ENCODE measurements at places on chromosomes 4 and X.

- H3K27ac ChIP-seq, result no peak overlapping the region
- no peaks in the 10 kb centered on the region for H3K27me3 ChIP-seq
- H3K4me1 ChIP-seq, result no peaks in the 10 kb centered on the region
- no peak overlapping the region for H3K4me3 ChIP-seq
- no peaks in the 10 kb centered on the region for H3K36me3 ChIP-seq
- no peak for DNase-seq
Measured at GRCh38 chr4:28386776-28387175, 1526.1 kb downstream of the STIM2 start.

DNA sequence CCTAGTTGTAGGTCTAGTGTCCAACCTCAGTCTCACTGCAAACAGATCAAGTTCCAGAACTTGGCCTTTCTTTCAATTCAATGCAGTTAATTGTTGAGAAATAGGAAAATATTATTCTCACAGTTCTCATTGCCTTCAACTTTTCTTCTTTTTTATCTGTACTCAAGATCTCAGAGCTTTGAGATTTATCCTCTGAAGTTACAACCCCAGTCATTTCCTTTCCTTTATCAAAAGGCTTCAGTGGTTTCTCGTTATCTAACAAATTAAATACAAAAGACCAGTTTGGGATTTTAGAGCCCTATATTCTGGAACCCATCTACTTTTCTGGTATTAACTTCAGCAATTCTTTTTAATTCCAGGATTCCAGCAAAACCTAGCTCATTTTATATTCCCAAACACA lies 130.2 kb downstream of the TMA16 start:
- H3K27me3 ChIP-seq, result no peaks in the 10 kb centered on the region
- H3K27ac ChIP-seq, result no peak overlapping the region
- H3K36me3 ChIP-seq, result no peaks in the 10 kb centered on the region
- H3K4me3 ChIP-seq, result no peak overlapping the region

DNA sequence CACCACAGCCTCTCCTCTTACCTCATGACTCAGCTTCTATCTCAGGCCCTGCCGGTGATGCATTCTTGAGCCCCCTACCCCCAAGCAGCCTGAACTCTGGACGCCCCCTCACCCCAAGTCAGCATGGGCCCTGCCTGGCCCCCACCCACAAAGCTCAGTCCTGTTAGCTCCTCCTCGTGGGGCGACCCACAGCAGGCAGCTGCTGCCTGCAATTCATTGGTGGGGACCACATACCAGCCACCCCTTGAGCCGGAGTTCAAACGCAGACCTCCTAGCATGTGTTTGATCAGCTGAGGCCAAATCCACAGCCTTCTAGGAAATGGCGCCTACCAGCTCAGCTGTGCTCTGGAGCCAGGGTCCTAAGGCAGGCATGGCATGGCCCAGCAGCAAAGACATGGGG lies 111.8 kb downstream of the EFNB1 start:
- no peaks in the 10 kb centered on the region for H3K36me3 ChIP-seq
- no peak for DNase-seq
- H3K27ac ChIP-seq, result no peak overlapping the region
- H3K4me1 ChIP-seq, result peaks cover 11% of the 10 kb centered on the region
- H3K27me3 ChIP-seq, result no peaks in the 10 kb centered on the region
- H3K4me3 ChIP-seq, result no peak overlapping the region

DNA sequence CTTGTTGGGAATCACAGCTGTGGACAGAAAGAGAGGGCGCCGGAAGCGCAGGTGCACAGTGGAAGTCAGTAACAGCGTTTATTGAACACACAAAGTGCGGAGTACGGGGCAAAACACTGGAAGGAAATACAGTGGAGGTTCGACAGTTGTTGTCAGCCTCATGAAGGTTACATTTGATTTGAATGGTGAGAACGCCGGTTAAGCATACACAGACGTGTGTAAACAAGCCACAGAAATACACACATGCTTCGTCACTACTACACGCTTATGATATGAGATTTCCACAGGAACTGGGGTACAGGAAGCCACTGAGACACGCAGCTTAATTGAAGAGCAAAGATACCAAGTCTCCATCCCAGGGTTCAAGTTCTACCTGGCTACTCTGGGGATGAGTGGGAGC lies 12.0 kb downstream of the CCKAR start:
- H3K4me1 ChIP-seq, result no peaks in the 10 kb centered on the region
- no peak overlapping the region for H3K4me3 ChIP-seq
- H3K36me3 ChIP-seq, result no peaks in the 10 kb centered on the region
- DNase-seq, result no peak
- no peak overlapping the region for H3K27ac ChIP-seq

DNA sequence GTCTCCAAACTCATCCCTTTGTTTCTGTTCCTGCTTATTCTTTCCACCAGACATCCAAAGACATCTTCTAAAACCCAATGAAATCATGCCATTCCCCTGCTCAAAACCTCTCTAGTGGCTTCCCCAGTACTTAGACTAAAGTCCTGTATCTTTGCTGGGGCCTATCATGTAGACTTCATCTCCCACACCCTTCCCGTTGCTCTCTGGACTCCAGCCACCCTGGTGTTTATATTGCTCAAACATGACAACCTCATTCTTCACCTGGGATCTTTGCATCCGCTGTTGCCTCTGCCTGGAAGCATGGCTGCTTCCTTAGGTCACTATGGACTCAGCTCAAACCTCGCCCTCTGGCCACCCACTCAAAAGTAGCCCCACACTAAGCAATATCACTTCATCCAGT lies 23.7 kb downstream of the TBC1D1 start:
- no peaks in the 10 kb centered on the region for H3K4me1 ChIP-seq
- no peak for DNase-seq
- H3K36me3 ChIP-seq, result no peaks in the 10 kb centered on the region
- H3K27ac ChIP-seq, result no peak overlapping the region
- no peaks in the 10 kb centered on the region for H3K27me3 ChIP-seq

DNA sequence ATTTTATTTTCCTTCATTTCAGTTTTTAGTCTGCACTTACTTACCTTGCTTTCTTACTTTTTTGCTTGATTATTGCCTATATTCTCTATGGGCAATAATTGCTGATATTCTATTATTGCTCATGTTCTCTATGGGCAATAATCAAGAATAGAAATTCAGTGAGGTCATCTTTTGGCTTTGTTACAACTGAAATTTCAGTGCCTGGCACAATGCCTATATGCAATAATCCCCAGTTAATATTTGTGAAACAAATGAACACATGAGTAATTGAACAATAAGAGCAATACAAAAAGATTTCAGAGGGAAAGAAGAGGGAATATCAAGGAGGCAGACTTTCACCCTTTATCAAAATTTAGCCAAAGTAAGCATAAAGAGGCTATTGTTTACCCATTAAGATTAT lies 48.6 kb upstream of the ARSJ start:
- H3K27me3 ChIP-seq, result no peaks in the 10 kb centered on the region
- no peak overlapping the region for H3K27ac ChIP-seq
- H3K4me3 ChIP-seq, result no peak overlapping the region
- no peaks in the 10 kb centered on the region for H3K36me3 ChIP-seq

- H3K4me1 ChIP-seq, result no peaks in the 10 kb centered on the region
- H3K4me3 ChIP-seq, result no peak overlapping the region
- DNase-seq, result no peak
- no peaks in the 10 kb centered on the region for H3K36me3 ChIP-seq
Measured at GRCh38 chr4:4792466-4792865, 67.0 kb upstream of the MSX1 start.

- DNase-seq, result no peak
- no peak overlapping the region for H3K4me3 ChIP-seq
- H3K4me1 ChIP-seq, result no peaks in the 10 kb centered on the region
- H3K36me3 ChIP-seq, result no peaks in the 10 kb centered on the region
- no peak overlapping the region for H3K27ac ChIP-seq
Measured at GRCh38 chr4:8849266-8850073, 22.2 kb downstream of the HMX1 start.

DNA sequence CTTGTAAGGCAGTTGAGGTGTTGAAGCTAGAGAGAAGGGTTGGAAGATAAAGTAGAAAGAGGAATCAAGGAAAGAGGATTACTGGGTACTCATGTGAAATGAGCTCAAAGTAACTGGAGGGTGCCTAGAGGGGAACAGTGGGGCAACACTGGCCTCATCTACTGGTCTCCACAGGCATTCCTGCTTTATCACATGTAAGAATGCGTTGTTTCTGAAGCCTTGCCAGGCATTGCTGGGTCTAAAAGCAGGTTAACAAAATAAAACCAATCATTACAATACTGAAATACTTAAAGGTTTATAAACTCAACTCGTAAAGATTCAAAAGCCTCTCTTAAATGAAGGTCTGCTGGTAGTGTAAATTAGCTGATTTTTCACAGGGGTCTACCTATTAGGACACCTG lies 96.0 kb downstream of the FANCB start:
- DNase-seq, result no peak
- H3K36me3 ChIP-seq, result no peaks in the 10 kb centered on the region
- H3K4me3 ChIP-seq, result no peak overlapping the region

- no peaks in the 10 kb centered on the region for H3K4me1 ChIP-seq
- H3K27ac ChIP-seq, result no peak overlapping the region
- no peak overlapping the region for H3K4me3 ChIP-seq
Measured at GRCh38 chr4:89009761-89010369, 47.1 kb downstream of the FAM13A start.

DNA sequence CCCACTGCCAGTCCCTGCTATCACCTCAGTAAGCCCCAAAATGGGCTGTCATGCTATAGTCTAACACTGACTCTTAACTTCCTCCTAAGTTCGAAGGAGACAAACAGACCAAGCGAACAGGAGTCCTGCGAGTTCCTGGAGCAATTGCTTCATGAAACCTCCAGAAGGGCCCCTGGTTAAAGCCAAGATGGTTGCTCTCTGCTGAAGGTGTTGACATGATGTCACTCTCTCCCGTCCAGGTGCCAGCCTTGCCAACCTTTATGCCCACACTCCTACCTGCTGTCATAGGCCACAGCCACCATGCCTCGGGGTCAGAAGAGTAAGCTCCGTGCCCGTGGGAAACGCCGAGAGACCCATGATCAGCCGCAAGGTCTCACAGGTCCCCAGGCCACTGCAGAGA lies at the start of gene MAGEB6B:
Gene MAGEB6B, plus strand, starts transcription at position 301 of the 400 bp plus-strand sequence. Its CDS starts 0 bp downstream, at position 301.
- DNase-seq, result no peak
- H3K36me3 ChIP-seq, result no peaks in the 10 kb centered on the region
- H3K27ac ChIP-seq, result no peak within 1 kb of the TSS
- H3K4me1 ChIP-seq, result no peaks in the 10 kb centered on the region
- H3K27me3 ChIP-seq, result no peaks in the 10 kb centered on the region

DNA sequence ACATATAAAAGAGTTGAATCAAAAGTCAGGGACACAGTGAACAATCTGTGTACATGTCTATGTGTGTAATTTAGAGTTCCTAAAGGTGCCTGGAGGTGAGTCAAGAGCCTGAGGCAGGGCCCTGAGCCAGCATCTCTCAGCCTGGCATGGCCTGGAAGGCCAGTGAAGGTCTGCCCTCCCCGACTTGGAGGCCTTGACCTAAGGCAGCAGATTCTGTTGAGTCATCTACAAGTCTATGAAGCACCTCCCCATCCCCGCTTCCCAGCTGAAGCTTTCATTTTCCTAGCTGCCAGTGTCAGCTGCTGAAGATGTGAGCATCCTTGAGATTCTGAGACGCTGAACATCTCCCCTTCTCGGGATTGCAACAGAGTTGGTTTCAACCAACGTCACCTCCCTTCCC lies 583.9 kb downstream of the BCOR start:
- H3K36me3 ChIP-seq, result no peaks in the 10 kb centered on the region
- H3K4me1 ChIP-seq, result no peaks in the 10 kb centered on the region
- H3K4me3 ChIP-seq, result no peak overlapping the region
- H3K27me3 ChIP-seq, result no peaks in the 10 kb centered on the region

DNA sequence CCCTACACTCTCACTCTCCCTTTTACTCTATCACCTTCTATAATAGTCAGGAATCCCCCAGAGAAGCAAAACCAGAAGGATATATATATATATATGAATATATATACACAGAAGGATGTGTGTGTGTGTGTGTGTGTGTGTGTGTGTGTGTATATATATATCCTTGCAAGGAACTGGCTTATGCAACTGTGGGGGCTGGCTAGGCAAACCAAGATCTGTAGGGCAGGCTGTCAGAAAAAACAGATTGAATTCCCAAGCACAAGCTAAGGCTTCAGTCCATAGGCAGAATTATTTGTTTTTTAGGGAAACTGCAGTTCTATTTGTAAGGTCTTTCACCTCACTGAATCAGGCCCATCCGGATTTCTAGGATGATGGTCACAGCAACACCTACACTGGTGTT lies 13.0 kb upstream of the KLHL2 start:
- no peak overlapping the region for H3K27ac ChIP-seq
- no peaks in the 10 kb centered on the region for H3K27me3 ChIP-seq
- H3K36me3 ChIP-seq, result no peaks in the 10 kb centered on the region

DNA sequence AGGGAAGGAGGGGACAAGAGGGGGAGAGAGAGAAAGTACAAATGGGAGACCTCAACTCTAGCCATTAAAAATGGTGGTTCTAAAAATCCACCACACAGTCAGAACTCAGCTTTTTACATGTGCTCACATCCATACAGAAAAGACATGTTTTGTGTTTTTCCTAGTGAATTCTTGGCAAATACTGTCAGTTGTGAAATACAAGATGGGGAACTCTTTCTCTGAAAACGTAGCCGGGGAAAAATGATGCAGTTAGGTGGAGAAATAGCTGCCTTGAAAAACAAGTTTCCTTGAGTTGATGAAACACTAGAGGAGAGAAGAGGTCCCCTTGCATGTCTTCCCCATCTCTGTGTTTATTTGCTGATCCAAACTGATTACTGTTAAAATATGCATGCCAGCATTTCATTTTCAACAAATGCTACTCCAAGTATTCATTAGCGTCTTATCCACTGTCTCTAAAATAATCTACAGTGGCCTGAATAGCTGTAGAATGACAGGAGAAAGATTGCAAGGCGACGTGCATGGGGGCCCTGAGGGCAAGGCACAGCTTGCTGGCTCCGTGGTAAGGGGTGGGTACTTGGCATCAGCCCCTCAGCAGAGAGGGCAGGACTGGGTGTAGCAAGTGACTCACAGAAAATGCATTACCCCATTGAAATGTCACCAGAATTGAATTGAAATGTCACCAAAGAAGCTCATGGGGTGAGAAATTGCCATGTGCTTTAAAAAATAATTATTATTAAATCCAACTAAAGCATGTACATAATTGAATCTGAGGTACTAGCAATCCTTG lies 48.1 kb upstream of the TBL1X start:
- no peak overlapping the region for H3K4me3 ChIP-seq
- H3K27me3 ChIP-seq, result no peaks in the 10 kb centered on the region
- no peak for DNase-seq
- no peaks in the 10 kb centered on the region for H3K36me3 ChIP-seq
- no peaks in the 10 kb centered on the region for H3K4me1 ChIP-seq
- H3K27ac ChIP-seq, result no peak overlapping the region

DNA sequence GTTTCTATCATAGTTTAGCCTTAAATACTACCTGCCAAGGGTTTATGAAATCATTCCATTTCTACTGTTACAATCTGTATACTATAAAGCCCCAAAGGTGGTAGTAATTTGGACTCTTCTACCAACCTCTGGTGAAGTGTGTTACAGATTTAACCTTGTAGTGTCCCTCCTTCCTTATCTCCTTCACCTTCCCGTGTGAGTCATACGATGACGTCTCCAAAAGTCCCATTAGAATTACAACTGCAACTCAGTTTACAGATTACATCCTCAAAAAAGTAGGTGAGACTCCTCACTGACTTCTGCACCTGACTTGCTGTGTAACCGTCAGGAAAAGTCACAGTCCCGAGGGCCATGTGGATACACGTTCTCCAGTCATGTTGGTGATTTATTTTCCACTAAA lies 219.0 kb downstream of the DCTD start:
- no peaks in the 10 kb centered on the region for H3K4me1 ChIP-seq
- no peaks in the 10 kb centered on the region for H3K27me3 ChIP-seq
- no peak overlapping the region for H3K27ac ChIP-seq
- no peaks in the 10 kb centered on the region for H3K36me3 ChIP-seq
- DNase-seq, result no peak

GRCh38 chrX:136659174-136659573 lies 11.2 kb downstream of the CD40LG start:
- H3K4me3 ChIP-seq, result no peak overlapping the region
- no peaks in the 10 kb centered on the region for H3K4me1 ChIP-seq
- no peak for DNase-seq
- no peaks in the 10 kb centered on the region for H3K27me3 ChIP-seq
- no peaks in the 10 kb centered on the region for H3K36me3 ChIP-seq

Data from upper lobe of left lung (tissue), 6 donors.